ENCODE measurements at places on chromosomes 6 and 20.

DNA sequence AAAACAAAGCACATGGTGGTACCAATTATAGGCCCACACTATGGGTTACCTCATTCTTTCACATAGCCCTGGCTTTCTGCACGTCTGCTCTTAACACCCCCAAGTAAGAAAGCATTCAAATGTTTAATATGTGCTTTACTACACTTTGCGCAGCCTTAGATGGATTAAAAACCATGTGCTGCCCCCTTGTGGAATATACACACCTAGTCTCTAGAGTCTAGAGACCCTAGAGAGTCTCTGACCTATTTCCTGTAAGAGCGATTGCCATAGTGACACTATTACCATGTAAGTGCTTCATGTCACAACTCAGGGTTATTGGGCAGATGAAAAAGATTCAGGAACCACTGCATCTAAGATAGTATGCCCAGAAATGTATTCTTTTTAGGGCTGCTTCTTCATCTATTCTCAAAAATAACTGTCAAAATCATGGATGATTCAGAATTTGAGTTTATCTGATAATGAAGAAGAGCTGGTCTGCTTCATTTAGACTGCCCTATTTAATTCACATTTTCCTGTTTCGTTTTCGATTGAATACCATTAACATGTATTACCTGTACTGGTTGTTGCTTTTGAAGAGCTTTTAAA, 186.3 kb downstream of the ADGB start:
- DNase-seq, result peak; percentile 44

GRCh38 chr20:33298391-33298790, 15.4 kb downstream of the BPIFB1 start:
- DNase-seq, result no peak

DNA sequence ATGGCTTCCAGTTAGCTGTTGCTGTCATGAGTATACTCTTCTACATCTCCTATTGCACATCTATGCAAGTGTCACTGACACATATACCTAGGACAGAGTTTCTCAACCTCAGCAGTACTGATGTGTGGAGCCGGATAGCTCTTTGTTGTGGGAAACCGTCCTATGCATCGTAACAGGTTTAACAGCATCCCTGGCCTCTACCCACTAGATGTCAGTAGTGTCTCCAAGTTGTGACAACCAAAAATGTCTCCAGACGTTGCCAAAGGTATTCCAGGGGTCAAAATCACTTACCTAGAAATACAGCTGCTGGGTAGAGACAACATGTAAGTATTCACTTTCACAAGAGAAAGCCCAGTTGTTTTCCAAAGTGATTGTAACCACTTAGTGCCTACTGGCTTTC, 637.6 kb downstream of the RNF144B start:
- no peak for DNase-seq

GRCh38 chr6:38452816-38453660, 186.7 kb downstream of the BTBD9 start:
- no peak for DNase-seq

- DNase-seq, result no peak
These were observed 9.1 kb downstream of the DYNLRB1 start for GRCh38 chr20:34525342-34525708.

DNA sequence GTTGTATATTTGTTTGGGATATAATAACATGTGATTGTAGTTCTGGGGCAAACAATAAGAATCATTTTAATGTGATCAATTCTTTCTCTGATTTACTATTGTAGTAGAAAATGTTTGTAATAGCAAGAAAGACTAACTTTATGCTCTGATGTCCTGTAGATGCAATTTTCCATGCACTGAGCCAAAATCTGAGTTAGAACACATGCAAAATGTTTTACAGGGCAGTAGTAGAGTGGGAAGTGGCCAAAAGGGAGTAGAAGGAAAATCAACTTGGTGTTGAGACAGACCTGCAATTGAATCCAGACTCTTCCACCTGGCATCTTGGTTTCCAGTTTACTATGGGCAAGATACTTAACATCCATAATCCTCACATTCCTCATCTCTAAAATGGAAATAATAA, 93.5 kb upstream of the BMP5 start:
- DNase-seq, result no peak

DNA sequence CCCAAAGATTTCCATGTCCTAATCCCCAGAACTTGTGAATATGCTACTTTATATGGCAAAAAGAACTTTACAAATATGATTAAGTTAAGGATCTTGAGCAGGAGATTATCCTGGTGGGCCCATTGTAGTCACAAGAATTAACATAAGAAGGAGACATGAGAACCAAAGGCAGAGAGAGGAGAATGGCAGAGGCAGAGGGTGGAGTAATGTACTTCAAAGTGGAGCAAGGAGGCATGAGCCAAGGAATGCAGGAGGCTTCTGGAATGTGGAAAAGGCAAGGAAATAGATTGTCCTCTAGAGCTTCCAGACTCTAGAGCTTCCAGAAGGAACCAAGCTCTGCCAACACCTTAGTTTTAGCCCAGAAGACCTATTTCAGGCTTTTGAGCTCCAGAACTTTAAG, 147.4 kb downstream of the MOXD1 start:
- no peak for DNase-seq

GRCh38 chr6:80226151-80226550, 119.7 kb downstream of the BCKDHB start:
- no peak for DNase-seq

- peak; percentile 78 for DNase-seq
These were observed 46.0 kb upstream of the TASP1 start for GRCh38 chr20:13684566-13685222.

GRCh38 chr6:45838996-45839395, 176.7 kb downstream of the CLIC5 start:
- DNase-seq, result no peak

DNA sequence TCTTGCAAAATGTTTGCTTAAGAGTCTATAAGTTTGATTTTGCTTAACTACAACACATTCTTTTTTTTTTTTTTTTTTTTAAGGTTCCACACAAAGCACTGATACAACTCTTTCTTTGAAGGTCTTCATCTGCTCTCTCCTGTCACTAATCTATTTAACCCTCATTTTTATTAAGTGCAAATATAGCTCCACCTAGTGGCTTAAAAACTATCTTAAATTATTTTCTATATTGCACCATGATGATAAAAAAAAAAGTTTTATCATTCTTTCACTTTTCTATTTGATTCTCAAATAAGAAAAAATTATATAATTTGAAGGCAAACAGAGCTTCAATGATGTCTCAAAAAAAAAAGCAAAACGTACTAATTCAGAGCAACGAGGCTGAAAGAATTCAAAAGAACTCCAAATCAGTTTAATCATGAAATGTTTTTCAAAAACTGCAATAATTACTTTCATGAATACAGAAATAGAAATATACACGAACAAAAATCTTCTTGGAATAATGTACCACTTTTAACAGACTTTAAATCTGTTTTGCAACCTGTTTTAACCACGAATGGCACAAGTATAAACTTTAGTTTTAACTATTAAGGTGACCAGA, 12.8 kb downstream of the ESF1 start:
- peak; percentile 33 for DNase-seq

DNA sequence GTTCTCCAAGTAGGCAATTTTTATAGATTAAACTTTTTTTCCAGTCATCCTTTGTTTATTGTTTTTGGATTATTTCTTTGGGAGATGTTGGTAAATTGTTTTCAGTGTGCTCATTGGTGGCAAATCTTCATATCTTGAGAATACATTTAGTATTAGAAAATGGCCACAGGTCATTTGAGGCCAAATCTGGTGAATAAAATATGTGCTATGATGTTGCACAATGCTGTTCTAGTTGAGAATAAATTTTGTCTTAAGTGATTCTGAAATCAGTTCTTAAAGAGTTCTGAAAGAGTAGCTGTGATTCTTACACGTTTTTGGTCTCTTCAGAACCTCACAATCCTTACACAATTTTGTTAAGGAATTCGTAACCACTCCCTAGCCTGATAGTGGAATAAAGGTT, 20.1 kb downstream of the CDKAL1 start:
- DNase-seq, result no peak

- no peak for DNase-seq
These were observed 108.5 kb downstream of the MAN1A1 start for GRCh38 chr6:119241111-119241465.

DNA sequence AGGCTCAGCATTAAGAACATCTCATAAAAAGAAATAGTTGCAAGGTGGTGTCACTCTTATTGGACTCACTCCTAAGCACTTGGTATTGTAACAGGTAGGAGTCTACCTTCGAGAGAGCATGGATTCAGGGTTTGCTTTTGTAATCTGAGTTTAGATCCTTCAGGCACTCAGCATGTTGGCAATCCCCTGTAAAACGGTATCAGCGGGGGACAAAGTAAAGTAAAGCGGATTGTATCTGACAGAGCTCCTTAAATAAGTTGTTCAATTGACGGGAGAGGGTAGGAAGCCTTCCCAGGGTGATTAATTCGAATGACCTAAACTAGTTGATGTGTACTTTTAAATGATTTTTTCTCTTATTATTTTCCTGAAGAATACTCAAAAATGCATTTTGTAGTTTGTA, 869.8 kb upstream of the EPHA7 start:
- no peak for DNase-seq

GRCh38 chr6:159654483-159655098, 38.5 kb downstream of the SOD2 start:
- DNase-seq, result peak; percentile 50

- no peak for DNase-seq
These were observed 41.0 kb upstream of the PDE7B start for GRCh38 chr6:135810486-135810885.

DNA sequence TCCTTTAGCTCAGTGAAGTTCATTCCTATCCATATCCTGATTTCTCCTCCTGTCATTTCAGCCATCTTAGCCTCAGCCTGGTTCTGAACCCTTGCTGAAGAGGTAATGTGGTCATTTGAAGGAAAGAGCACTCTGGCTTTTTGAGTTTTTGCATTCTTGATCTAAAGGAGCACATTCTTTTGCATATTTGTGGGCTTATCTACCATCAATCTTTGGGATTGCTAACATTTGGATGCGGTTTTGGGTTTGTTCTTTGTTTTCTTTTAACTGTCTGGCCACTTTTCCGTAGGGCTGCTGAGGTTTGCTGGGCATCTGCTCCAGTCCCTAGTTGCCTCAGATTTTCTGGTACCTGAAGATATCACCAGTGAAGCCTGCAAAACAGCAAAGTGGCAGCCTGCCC, 238.3 kb downstream of the EPM2A start:
- DNase-seq, result no peak

GRCh38 chr20:24672181-24672880, 202.9 kb downstream of the SYNDIG1 start:
- DNase-seq, result no peak

DNA sequence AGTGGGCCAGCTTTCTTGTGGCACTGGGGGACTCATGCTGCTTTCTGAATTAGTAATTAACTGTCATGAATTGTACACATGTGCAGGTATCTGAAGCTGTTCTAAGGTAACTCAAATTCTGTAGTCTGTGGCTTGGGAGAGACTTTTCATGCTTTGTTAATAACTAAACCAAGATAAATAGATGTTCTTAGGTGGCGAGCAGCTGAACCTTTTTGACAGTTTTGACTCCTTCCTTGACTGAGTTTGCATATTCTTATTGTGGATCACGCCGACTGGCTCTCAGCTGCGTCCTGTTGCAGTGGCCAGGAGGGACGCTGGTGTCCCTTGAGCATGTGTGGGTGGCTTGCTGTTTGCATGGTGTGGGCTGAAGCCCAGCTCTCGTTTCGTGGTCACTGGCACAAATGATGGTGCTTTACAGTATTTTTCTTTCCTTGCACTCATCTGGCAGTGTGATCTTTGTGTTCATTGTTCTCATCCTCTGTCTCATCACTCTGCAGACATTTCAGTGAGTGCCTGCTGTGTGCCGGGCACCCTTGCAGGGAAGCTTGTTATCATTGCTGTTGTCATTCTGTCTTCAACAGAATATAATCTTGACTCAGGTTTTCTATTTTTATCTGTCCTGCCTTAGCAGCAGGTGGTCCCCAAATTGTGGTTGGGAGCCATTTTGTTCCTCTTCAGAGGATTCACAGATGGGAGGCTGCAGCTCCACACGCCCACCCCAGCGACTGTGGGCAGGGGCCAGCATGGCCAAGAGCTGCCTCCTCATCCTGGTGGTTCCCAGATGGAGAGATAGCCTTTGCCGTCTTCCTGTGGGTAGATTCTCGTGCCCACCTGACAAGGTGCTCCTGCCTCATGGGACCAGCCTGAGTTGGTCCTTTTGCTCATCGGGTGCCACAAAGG, 39.6 kb downstream of the DUSP22 start:
- no peak for DNase-seq

DNA sequence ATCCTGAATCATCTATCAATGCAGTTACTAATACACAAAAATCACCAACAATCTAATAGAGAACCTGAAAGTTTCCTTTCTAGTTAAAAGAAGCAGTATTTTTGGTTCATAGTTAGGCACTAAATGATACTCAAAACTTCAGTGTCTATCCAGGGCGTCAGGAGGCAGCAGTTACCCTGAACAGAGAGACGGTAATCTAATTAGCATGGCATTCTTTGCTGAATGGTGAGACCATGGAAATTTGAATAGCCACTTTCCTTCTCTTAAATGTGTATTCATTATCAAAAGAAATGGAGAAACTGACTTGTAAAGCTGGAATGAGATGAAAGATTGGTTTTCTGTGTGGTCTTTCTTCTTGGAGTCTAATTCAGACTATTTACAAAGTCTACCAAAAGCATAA, 146.6 kb upstream of the BMP5 start:
- no peak for DNase-seq

DNA sequence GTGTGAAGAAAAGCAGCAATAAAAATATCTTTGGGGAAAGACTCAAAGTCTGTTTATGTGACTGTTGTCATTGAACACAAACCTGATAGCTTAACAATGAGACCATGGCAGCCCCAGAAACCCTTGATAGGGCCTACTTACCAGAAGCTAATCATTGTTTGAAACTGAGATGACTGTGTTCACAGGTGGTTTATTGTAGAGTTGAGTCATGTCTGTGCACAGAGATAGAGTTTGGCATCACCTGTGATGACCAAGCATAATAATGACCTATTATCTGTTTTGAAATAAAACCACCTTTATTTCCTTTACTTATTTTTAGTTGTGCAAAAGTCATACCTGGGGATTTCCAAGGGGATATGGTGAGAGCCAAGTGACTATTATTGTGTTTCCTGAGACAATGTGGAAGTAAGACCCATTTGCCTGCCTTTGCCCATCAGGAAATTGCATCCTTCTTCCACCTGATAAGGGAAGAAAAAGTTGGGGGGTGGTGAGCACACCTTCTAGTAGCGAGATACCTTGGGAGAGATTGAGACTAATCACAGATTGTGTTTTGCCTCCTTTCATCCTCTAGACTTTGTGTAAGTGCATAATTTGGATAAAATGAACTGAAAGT, 456.9 kb upstream of the JAG1 start:
- DNase-seq, result no peak

DNA sequence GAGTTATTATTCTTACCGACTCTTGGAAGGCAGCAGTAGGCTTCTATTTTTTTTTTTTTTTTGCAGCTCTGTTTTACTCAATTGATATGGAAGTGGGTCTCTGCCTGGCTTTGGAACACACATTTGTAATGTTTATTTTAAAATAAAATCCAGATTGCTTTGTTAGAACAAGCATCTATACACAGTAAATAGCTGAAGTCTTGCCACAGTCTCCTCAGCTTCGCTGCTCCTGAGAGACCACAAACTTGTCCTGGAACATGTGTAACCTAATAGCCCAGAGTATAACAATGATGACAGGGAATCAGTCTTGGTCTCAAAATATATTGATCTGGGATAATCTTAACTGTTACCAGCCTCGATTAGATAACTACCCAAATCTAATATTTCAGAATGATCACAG, 299.8 kb upstream of the NOX3 start:
- DNase-seq, result no peak
